Stimulated activated CD4-positive, alpha-beta T cell treated with anti-CD3 and anti-CD28 coated beads, Interleukin-1b, Interleukin-23, amount 100 ng/mL, for 24 hours (primary cell): ENCODE measurements at places on chromosomes 16 and 17.

- no peak for DNase-seq
These were observed 2.7 kb upstream of the TRAF7 start for GRCh38 chr16:2152695-2153506.

DNA sequence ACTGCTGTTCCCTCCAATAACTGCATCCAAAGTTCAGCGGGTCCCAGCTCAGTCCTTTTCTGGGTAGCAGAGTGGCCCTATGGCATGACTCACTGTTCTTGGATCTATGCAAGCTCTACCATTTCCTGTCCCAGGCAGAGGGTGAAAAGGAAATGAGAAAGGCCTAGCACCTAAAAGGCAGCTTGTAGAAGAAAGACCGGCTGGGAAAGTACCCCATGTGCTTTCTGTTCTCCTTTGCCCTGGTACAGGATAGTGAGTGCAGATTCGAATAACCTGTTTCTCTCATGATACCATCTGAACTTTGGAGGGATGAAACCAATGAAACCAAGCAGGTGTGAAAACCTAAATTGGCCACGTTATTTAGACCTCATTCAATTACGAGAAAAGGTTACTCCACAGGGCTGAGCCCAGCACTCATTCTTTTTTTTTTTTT lies 12.7 kb upstream of the HASPIN start:
- no peak for DNase-seq

- DNase-seq: no peak
These were observed at the start of gene SCNN1G for GRCh38 chr16:23182679-23183542. Gene SCNN1G, plus strand, starts transcription at chr16:23182745. Its CDS starts 3,527 bp downstream, at chr16:23186272.

DNA sequence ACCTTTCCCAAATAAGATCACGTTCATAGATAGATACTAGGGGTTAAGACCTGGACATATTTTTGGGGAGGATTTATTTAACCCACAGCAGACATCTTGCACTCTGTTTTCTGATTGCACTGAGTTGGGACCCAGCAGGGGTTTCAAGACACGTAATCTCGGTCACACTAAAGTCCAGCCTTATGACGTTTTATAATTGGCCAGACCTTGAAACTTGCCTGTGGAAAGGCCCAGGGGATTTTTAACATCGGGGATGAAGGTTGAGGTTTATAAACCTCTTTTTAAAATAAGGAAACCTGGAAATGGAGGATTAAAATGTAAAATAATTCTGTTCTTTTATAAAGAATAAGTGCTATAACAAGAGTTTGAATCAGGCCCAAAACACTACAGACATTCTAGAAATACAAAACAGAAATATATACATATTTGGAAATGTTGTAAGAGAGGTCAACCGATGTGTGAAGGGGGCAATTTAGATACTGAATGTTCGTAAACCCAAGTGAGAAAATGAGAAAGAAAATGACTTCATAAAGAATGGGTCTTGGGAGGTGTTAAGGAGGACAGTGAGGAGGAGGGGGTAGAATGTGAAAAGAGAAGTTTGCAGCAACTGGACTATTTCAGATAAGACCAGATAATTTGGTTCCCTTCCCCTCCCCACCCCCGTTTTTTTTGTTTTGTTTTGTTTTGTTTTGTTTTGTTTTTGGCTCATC lies 61.1 kb upstream of the NOL11 start:
- DNase-seq: no peak

GRCh38 chr16:67764158-67764667 lies 42.1 kb downstream of the RANBP10 start:
- no peak for DNase-seq

- DNase-seq: no peak
These were observed 80.9 kb downstream of the PRKCA start for GRCh38 chr17:66383333-66383732.

DNA sequence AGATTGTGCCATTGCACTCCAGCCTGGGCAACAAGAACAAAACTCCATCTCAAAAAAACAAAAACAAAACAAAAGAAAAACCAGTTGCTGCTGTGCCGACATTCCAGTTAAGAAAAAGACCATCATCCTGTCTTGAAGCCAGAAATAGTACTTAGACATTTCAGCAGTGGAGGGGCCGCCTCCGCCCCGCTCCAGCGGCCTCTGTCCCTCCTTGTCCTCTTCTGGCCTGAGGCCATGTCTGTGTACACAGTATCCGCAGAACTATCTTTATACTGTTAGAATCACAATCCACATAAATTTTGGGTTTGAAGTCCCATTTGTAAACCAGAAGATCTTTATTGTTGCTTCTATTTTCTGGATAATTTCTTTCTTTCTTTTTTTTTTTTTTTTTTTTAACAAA lies 24.9 kb downstream of the ZC3H18 start:
- DNase-seq: no peak

GRCh38 chr17:81132770-81133723 lies 32.3 kb upstream of the PVALEF start:
- no peak for DNase-seq

DNA sequence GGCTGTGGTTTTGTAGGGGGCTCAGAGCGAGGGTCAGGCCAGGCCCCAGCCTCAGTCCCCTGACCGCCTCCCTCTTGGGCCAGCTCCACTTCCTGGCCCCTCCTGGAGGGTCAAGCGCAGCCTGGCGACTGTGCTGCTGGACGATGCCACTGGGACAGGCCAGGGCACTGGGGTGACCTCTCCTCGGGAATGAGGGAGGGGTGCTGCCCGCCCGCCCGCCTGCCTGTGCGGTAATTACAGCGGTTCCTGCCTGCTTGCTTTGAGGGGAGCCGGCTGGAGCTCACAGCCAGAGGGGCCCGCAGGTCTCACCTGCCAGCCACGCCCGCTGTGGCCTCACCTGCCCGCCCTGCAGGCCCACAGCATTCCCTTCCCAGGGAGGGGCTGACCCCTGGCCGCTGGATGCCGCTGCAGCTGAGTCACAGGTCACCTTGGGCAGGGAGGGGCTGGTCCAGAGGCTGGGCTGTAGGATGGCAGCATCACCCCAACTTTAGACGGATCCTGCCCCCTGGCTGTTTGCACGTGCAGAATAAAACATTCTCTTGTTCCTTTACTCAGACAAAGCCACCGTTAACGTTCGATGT lies 76.7 kb upstream of the CBX4 start:
- DNase-seq: no peak

DNA sequence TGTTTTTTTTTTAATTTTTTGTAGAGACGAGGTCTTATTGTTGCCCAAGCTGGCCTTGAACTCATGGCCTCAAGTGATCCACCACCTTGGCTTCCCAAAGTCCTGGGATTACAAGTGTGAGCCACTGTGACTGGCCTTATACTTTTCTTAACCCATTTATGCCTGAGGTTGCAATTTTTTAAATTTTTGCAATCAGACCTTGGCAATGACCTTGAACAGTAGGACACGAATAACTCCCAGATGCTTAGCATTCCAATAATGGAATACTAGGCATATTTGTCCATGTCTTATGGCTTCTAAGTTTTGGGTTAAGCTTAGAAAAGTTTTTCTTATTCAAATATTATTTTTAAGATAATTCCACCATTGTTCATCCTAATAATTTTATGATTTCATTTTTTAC lies 28.3 kb upstream of the TMEM97 start:
- no peak for DNase-seq

GRCh38 chr17:80068301-80069222 lies 32.1 kb downstream of the CCDC40 start:
- DNase-seq: no peak

DNA sequence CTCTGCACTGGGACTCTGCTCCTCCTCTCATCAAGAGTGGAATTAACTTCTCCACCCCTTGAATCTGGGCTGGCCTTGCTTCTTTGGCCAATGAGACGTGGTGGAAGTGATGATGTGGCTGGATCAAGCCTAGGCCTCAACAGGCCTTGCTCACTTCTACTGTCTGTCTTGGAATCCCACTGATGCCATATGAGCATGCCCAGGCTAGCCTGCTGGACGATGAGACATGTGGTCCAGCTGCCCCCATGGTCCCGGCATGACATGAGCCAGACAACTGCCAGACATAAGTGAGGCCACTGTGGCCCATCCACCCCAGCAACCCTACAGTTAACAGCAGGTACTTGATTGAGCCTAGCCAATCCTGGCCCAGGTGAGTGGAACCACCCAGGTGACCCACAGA lies 18.7 kb downstream of the VAC14 start:
- no peak for DNase-seq

DNA sequence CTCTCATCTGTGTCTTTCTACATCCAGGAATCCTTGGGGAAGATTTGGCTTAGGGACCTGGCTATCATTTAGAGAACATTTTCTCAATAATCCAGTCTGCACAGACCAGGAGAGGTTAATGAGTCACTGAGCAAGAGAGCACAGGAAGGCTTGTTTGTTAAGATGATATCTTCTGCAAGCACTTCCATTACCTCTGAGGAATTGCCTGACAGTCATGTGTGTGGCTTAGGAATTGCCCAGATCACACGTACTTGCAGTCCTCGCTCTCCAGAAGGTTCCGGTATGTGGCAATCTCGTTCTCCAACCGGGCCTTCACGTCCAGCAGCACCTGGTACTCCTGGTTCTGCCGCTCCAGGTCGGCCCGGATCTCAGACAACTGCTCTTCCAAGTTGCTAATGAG lies 3.3 kb downstream of the KRT37 start:
- DNase-seq: no peak

GRCh38 chr16:47258874-47259461 lies 115.2 kb upstream of the NETO2 start:
- DNase-seq: no peak

GRCh38 chr16:49100366-49100765 lies 181.3 kb downstream of the CBLN1 start:
- DNase-seq: no peak

DNA sequence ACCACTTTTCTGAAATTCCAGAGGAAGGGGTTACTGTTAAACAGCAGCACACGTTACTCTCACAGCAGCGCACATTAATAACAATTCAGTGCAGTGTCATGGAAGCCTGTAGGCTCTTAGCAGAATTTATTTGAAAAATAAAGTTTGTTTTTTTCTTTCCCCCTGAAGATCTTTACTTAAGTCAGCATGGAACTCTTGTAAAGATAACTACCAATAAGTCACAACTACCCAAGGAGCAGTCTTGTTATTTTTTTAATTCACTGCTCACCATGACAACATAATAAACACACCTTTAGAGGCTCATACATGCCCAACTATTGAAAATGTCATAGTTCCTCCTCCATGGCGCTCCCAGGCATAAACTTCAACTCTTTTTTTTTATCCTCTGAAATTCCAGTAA lies 31.8 kb upstream of the PSMD7 start:
- DNase-seq: no peak

DNA sequence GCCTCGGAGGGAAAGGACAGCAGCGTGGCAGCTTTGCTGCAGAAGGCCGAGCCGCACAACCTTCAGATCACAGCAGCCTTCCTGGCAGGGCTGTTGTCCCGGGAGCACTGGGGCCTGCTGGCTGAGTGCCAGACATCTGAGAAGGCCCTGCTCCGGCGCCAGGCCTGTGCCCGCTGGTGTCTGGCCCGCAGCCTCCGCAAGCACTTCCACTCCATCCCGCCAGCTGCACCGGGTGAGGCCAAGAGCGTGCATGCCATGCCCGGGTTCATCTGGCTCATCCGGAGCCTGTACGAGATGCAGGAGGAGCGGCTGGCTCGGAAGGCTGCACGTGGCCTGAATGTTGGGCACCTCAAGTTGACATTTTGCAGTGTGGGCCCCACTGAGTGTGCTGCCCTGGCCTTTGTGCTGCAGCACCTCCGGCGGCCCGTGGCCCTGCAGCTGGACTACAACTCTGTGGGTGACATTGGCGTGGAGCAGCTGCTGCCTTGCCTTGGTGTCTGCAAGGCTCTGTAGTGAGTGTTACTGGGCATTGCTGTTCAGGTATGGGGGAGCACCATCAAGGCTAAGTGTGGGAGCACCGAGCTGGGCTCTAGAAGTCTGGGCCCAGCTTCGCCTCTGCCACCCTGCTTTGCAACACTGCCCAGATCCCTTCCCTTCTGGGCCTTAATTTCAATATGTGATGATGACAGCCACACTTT lies 18.6 kb downstream of the NOD2 start:
- DNase-seq: no peak

DNA sequence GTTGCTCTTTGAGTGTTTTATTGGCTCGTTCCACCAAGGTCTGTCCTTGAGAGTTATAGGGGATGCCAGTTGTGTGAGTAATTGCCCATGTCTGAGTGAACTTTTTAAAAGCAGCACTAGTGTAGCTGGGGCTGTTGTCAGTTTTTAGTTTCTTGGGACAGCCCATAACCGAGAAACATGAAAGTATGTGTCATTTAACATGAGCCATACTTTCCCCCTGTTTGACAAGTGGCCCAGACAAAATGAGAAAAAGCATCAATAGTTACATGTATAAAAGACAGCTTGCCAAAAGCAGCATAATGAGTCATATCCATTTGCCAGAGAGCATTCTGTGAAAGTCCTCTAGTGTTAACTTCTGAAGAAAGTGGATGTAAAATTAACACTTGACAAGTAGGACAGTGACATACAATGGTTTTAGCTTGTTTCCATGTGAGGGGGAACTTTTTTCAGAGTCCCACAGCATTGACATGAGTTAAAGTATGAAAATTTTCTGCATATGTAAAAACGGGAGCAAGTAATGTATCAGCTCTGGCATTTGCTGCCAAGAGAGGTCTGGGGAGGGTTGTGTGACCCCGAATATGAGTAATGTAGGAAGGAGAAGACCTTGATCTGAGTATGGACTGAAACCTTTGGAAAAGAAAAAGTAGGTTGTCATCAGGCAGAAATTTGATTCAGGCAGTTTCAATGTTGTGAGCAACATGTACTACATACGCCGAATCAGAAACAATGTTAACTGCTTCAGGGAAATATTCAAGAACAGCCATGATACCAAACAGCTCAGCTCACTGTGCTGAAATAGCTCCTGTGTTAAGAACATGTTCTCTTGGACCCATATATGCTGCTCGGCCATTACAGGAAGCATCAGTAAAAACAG lies 56.8 kb upstream of the ARL4D start:
- DNase-seq: peak; percentile 31

DNA sequence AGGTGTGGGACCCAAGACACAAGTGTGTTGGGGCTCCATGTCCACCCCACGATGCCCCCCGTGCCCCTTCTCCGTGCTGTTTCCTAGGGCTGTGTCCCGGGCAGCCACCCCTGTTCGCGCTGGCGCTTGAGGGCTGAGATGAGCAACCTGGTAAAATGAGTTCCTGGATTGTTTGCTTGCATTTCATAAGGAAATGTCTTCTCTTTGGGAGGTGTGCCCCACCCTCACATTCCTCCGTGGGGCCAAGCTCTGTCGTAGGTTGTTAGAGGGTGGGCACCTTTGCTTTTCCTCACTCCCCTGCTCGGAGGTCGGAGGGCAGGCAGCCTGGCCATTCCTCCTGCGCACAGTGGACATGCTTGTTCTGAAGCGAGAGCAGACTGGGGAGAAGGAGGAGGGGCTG lies 171.3 kb upstream of the CHMP6 start:
- no peak for DNase-seq
